Right lung (tissue), 10 donors: ENCODE measurements at places on chromosomes 11 and 22. TPM values are rescaled to one million over a fixed set of nuclear protein-coding genes. Genes with fewer than 3 reads are reported as not detected.
A peak's percentile ranks its signal among the peaks of the same experiment; 100 is the strongest.

DNA sequence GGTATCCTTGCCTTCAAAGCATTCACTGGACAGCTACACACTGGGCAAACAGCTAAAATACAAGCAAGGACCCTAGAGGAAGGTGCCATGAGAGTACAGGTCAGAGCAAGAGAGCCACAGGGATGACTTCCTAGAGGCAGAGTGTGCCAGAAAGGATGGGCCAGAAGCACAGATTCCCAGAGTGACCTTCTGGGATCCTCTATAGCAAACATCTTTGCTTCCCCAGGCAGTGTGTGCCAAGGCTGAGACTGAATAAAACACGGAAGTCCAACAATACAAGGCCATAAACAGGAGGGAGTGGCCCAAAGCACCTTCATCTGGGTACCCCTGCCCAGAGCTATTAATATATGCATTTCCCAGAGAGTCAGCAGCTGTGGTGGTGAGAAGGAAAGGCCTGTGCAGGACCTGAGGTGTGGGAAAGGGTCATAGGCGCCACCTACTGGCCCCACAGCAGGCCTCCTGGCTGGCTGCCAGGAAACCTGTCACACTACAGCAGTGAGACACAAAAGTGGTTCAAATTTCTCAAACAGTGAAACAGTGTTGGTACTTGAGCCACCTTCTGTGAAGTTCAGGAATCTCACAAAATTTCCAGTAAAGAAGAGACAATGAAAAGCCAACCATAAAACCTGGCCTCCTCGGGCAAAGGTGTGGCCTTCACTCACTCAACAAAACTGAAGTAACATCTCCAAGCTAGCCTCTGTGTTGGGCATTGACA lies 20.3 kb downstream of the CLPB start:
- DNase-seq, result peak; percentile 77

GRCh38 chr11:92782806-92783205 lies 186.6 kb upstream of the MTNR1B start:
- no peak for DNase-seq

- DNase-seq, result no peak
These were observed 8.2 kb downstream of the CD5 start for GRCh38 chr11:61110255-61111049.

DNA sequence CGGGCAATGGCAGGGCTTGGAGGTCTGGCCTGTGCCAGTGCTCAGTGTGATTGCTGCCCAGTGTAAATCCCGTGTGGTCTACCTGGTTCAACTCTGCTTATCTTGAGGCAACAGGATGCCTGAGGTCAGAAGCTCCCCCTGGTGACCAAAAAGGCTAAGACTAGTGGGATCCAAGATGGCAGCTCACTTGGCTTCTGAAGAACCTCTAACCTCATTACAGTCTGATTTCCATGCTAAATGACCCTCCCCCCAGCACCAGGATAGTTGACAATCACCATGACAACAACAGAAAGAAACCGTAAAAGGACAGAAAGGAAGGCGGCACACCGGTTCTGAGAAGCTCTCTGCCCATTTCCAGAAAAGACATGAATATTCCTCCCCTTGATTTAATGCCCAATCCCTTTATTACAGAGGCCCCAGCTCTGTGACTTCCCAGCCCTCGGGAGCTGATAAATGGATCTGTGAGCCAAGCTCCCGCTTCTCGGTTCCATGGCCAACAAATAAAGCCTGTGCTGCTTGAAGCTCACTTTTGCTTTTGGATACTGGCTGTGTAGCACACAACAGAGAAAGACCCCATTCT lies 398.4 kb downstream of the CTTN start:
- no peak for DNase-seq

DNA sequence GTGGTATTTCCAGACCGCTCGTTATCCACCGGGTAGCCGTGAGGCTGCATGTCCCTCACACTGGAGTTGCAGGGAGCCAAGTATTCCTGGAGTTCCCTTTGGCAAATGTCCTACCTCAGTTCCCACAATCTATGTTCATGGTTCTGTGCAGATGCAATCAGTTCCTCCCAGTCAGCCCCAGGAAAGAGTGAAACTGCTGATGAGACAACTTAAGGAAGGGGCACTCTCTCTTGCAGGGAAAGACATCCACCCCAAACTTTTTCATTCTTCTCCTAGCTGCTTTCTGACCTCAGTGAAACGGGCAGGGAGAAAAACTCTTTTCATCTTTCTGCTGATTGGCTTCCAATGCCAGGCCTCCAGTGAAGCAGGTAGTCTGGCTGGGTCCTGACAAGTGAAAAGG lies 205.1 kb upstream of the TMEM45B start:
- DNase-seq, result no peak

DNA sequence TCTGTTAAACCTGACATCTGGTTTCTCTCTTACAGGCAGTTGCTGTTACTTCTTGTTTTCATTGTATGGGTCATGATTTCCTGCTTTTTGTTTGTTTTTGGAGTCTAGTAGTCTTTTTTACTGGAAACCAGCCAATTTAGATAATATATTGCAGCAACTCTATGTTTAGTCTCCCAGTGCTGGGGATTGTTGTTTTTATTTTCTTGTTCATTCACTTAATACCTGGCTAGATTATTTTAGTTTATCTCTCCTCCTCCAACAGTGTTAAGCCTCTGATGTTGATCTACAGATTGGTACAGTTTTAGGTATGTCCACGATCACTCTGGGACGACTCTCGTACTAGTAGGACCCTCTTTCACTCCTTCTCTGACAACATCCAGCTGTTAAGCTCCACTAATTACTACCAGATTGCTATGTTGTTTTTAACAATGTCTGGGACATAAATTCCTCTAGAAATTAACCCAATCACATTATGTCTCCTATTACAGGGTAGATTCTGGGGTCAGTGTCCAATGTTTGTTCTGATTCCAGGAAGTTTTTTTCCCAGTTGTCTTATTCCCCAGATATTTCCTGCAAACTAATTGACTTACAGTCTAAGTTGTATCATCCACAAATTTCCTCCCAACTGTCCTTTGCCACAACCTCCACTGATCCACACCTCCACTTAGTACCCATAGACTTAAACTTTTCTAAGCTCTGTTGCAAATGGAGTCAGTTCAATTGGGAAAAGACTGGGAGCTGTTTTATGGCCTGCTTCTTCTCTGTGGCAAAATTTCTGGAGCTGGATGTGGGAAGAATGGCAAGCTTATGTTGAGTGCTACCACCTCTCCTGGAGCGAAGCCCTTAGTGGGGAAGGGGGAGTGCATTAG lies 1280.6 kb upstream of the CNTN5 start:
- peak; percentile 75 for DNase-seq

DNA sequence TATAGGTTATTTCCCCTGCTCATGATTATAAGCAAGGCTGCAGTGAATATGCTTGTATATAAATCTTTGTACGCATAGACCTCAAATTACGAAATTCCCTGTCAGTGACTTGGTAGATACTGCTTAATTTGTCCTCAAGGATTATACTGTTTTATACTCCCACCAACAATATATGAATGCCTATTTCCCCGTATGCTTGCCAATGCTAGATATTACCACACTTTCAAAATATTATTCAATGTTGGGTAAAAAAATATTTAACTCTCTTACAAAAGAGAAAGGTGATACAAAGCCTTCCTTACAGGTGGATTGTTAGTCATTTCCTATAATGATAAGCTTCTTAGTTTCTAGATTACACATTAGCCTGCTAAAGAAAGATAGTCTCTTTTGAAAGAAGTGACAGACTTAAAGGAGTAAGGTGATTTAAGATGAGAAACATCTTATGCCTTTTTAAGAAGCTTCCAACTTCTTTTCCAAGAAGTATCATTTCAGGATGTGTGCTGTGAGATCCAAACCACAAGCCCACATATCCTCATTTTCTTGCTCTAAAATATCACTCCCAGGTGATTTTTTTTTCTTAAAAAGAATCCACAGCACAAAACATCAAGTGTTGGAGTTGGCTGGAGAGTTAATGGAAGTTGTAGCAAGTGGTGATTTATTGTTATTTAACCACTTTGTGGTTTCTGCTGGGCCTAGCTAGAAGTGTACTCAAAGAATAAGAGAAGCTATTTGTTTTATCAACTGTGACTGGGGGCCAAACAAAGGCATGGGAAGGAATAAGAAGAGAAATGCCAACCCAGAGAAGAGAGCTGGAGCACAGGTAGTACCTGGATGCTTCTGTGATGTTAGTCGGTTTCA lies 59.2 kb downstream of the BARX2 start:
- DNase-seq, result no peak

DNA sequence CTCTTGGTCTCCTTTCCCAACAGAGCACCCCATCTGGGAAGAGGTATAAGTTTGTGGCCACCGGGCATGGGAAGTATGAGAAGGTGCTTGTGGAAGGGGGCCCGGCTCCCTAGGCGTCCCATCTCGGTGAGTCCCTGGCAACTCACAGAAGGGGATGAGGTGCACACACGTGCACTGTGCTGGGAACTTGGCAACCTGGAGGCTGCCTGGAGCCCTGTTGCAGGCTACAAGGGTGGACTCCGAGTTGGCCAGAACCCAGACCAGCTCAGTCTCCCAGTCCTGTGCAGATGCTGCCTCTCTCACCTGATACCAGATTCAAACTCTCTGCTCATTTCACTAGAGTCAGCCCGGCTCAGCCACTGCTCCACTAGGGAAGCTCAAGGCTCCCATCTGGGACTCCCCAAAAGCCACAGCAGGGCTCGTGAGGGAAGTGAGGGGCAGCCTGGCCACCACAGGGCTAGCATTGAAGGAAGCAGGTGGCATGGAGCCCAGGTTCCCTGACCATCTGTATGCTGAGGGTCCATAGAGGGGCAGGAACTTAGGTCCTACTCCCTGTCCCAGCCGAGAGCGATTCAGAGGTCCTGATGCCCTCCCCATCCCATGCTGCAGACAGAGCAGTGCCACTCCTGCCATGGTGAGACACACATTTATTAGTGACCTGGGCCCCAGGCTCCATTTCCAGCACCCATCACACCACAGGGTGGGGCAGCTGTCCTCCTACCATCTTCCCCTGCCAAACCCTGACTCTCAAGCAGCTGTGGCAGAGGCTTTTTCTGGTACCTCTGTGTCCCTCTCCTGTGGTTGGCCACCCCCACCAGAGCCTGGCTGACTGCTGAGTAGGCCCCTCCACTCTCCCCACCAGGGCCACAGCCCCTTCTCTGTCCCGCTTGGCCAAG lies 4.0 kb downstream of the PRR33 start:
- no peak for DNase-seq

DNA sequence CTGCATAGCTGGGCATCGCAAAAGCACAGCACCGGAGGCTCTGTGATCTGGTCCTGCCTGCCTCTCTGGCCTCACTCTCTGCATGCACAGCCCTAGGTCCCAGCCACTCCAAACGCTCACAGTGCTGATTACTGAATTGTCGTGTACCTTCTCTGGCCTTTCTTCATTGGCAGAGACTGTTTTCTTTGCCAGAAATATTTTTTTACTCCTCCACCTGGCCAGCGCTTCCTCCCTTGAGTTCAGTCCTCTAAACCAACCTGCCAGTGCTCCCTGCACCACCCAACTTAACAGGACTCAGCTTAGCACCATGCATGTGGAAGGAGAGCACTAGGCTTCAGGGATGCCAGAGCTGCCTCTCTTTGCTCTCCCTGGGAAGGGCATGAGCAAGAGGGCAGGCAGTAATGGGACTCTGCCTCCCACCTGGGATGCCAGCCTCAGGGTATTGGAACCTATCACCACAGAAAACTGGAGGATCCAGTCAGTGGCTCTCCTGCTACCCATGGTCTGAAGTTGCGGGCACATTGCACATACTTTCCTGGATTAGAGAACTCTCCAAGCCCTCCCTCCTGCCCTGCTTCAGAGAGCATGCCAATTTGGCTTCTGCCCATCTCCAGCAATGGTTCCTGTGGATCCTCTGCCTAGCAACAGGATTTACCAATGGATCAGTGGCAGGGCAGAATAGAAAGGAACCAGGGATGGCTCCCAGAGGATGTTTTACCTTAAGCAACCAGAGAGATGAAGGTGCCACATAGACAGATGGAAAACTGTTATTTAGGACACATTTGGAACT lies 37.0 kb upstream of the GNAZ start:
- no peak for DNase-seq

DNA sequence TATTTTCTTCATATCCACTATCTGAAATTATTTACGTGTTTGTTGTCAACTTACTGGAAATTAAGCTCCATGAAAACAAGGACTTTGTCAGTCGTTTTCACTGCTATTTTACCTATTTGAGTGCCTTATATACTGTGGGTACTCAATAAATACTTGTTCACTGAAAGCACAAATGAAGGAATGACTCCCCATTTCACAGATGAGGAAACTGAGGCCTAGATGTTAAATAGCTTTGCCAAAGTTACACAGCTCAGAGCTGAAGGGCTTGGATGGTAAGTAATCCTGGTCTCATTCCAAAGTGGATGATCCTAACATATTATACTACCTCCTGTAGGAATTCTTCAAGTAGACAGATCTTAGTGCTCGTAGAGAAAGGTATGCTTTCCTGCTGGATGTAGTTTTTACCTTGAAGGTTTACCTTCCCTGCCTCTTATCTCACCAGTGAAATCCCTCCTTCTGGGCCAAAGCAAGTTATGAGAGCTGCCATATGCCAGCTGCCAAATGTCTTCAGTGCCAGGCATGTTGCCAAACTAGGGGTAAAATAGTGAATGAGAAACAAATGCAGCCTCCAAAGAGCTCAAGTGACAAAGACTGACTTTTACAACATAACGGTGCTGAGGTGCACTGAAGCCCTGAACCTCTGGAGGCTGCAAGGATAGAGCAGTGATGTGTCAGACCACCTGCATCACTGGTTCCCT lies 129.7 kb downstream of the TRIM44 start:
- no peak for DNase-seq

DNA sequence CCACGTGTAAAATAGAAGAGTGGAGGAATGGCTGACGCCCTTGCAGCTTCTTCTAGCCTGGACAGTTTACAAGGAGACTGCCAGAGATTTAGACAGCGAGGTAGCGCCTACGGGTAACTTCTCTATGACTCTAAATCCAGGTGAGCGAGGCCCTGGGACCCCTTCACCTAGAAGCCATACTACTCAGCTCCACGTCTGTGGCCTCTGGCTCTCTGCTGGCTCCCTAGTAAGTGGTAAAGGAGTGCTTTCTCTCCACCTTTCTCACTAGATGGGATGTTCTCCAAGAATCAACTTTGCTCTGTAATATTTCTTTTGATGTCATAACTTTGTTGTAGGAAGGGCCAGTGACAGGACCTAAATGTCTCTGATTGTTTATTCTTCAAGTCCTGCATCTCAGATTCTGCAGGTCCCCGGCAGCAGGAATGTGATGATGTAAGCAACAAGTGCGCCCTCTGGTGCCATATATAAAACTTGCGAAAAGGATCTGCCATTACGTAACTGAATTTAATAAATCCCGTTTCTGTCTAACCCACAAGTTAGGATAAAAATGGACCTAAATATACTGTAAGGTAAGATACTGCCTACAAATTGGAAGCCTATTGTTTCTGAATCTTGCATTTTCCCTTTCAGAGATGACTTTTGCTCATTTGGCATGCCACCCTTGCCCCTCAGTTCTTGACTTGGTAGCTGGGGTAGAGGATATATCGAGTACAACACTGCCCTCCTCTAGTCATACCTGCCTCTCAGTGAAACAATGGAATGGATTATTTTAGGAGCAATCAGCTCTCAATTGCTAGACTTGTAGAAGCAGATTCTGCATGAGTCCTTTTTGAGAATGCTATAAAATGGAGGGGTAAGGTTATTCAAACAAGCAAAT lies 11.0 kb upstream of the PTPN5 start:
- peak; percentile 18 for DNase-seq

Gene NLRP10
- polyA plus RNA-seq, result not detected

Gene OR8K3
- not detected for polyA plus RNA-seq

Gene SEPTIN3
- polyA plus RNA-seq, result 1.6 TPM

Gene SPDYC
- not detected for polyA plus RNA-seq
